Central memory CD8-positive, alpha-beta T cell (primary cell): ENCODE measurements at places on chromosomes 12 and 14.

DNA sequence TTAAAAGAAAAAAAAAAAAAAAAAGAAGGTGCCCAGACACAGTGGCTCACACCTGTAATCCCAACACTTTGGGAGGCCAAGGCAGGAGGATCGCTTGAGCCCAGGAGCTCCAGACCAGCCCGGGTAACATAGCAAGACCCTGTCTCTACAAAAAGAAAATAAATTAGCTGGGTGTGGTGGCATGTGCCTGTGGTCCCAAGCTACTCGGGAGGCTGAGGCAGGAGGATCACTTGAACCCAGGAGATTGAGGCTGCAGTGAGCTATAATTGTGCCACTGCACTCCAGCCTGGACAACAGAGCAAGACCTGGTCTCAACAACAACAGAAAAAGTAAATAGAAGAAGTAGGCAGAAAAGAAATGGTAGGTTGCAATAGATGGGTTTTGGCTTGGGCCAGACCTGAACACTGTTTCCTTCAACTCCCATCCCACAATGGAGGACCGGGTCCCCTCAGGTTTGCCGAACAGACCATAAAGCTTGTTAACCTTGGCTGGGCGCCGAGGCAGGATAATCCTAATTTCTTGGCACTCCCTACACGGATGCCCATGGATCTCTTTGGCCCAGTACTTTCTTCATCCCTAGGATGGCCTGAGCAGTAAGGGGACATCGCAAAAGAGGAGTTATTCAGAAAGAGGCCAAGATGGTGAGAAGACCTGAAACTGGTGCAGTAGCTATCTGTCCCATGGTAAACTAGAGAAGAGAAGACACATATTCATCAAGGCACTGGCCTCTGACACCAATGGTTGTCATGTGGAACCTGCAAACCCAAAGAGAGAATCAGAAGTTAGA is 165.5 kb upstream of the CCND2 start:
- no peak for DNase-seq
- H3K4me1 ChIP-seq, result peaks cover 13% of the 10 kb centered on the region
- no peak overlapping the region for H3K4me3 ChIP-seq
- H3K27me3 ChIP-seq, result no peaks in the 10 kb centered on the region
- no peaks in the 10 kb centered on the region for H3K36me3 ChIP-seq

DNA sequence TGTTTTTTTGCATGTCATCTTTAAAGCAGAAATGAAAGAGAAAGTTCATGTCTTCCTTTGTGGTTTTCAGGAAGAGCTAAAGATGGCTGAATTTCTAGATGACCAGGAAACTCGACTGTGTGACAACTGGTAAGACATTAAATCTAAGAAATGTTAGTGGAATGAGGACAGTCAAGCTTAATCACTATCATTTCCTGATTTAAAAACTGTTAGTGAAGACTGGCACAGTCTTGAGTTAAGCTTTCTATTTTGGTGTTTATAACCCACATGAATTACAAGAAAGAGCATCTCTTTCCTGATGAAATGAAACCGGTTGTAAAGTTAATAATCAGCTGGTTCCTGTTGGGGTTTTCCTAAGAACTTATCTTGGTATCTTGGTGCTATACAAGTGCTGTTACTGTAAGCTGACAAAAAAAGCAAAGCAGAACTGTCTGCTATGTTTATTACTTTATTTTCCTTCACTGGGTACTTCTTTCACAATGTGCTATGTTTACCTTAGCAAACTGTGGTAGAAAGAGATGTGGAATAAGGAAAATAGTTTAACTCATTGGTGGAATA is 5.2 kb downstream of the TRAFD1 start:
- H3K36me3 ChIP-seq, result peaks cover 17% of the 10 kb centered on the region
- H3K27ac ChIP-seq, result peak overlapping the region; percentile 90
- peak overlapping the region; percentile 56 for H3K4me3 ChIP-seq
- no peak for DNase-seq
- H3K27me3 ChIP-seq, result no peaks in the 10 kb centered on the region

DNA sequence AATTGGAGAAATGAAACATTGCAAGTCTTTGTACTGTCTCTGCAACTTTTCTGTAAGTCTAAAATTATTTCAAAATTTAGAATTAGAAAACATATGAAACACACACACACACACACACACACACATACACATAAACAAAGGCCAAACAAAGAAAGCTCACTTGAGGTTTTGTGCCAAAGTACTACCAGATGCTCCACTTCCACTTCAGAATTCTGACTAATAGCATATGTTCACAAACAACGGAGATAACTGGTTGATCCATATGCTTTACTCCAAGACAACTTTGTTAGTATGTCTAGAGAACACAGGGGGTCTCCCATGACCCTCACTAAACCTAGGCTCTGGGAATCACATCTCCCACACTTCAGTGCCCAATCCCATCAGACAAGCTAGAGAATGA is 133.8 kb upstream of the CLEC14A start:
- no peaks in the 10 kb centered on the region for H3K27me3 ChIP-seq
- H3K4me1 ChIP-seq, result no peaks in the 10 kb centered on the region
- H3K4me3 ChIP-seq, result no peak overlapping the region
- DNase-seq, result no peak

DNA sequence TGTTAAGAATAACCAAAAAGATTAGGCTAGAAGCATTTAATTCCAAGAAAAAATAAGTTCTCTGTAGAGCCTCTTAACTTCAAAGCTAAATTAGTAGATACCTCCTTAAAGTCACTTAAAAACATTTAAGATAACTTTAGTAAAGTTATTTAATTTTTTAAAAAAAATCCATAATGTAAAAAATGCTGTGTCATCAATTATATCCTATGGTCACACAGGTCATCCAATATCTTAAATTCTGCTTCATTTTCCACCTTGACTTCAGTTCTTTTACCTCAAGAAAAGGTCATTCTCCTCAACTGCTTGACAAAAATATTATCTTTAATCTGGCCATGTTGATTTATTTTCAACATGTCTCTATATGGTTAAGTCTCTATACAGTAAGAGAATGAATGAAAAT is 274.3 kb downstream of the PRKD1 start:
- no peaks in the 10 kb centered on the region for H3K4me1 ChIP-seq
- no peak for DNase-seq
- no peak overlapping the region for H3K27ac ChIP-seq
- H3K27me3 ChIP-seq, result no peaks in the 10 kb centered on the region
- H3K4me3 ChIP-seq, result no peak overlapping the region

- no peak overlapping the region for H3K27ac ChIP-seq
- H3K4me3 ChIP-seq, result no peak overlapping the region
- H3K27me3 ChIP-seq, result no peaks in the 10 kb centered on the region
- H3K4me1 ChIP-seq, result no peaks in the 10 kb centered on the region
Observed at GRCh38 chr12:69339999-69340398, 8.2 kb upstream of the LYZ start.

DNA sequence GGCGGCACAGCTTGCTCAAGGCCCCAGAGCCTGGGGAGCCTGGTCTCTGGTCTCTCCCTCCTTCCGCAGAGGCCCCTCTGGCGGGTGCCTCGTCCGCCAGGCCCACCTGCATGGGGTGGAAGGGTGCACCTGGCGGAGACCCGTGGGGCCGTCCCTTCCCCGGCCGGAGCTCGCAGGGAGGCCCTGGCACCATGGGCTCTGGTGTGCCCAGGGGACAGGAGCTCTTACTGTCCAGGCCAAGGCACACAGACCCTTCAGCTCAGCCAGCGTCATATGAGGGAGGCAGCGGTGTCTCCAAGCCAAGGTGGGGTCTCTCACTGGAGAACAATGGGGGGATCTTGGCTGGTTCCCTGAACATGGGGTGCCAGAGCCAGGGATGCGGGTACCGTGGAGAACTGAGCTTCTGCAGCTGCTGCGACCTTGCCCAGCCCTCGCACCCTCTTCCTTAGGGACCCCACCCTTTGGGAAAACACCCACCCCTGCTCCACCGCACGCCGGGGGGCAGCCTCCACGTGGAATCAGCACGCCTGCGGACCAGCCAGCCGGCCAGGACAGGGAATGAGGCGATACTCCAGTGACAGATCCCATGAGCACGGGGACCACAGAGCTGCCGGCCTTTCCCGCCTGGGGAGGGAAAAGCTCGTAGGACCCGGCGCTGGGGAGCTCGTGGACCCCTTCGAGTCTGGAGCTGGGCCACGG is 25.7 kb upstream of the GALNT9 start:
- no peak overlapping the region for H3K4me3 ChIP-seq
- H3K4me1 ChIP-seq, result no peaks in the 10 kb centered on the region
- no peaks in the 10 kb centered on the region for H3K36me3 ChIP-seq
- H3K27me3 ChIP-seq, result no peaks in the 10 kb centered on the region
- no peak overlapping the region for H3K27ac ChIP-seq

- no peak overlapping the region for H3K4me3 ChIP-seq
- peaks cover 53% of the 10 kb centered on the region for H3K36me3 ChIP-seq
- H3K27ac ChIP-seq, result no peak overlapping the region
- no peaks in the 10 kb centered on the region for H3K27me3 ChIP-seq
- H3K4me1 ChIP-seq, result peaks cover 9% of the 10 kb centered on the region
Observed at GRCh38 chr14:100140452-100141078, 18.9 kb downstream of the DEGS2 start.

DNA sequence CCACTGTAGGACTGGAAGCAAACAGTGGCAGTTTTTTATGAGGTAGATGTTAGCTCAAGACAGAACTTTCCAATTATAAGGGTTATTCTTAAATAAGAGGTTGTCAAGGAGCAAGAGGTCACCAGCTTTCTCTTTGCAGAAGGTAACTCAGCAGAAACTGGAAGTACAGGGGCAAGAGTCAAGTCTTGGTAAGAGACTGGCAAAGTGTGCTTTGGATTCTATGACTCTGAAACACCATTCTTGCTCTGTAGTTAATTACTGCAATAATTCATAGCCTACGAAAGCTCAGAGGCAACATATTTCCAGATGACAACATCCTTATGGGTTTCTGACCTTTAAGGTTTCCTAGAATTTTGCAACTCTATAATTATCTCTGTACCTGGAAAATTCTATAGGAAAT is 51.3 kb downstream of the RMST start:
- no peak overlapping the region for H3K27ac ChIP-seq
- no peaks in the 10 kb centered on the region for H3K36me3 ChIP-seq
- H3K4me1 ChIP-seq, result no peaks in the 10 kb centered on the region
- no peak overlapping the region for H3K4me3 ChIP-seq
- DNase-seq, result no peak

DNA sequence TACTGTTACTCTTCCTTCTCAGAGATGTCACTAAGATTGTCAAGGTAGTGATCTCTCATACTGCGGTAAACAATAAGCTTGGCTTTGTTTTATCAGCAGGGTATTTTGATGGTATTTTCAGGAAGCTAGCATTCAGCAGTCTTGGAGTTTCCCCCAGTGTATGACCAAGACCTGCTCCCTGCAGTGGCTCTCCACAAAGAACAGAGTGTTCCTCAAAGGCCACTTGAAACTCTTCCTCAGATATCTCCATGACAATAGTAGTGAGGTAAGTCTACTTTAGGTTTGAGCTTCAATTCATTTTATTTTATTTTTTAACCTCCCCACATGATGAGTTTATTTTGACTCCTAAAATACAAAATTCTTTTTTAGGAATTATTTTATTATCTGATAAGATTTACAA is 74.0 kb upstream of the G2E3 start:
- H3K4me1 ChIP-seq, result no peaks in the 10 kb centered on the region
- H3K4me3 ChIP-seq, result no peak overlapping the region
- no peak overlapping the region for H3K27ac ChIP-seq
- no peak for DNase-seq
- H3K27me3 ChIP-seq, result peaks cover 22% of the 10 kb centered on the region

- no peak for DNase-seq
- no peaks in the 10 kb centered on the region for H3K4me1 ChIP-seq
- no peaks in the 10 kb centered on the region for H3K27me3 ChIP-seq
- H3K36me3 ChIP-seq, result no peaks in the 10 kb centered on the region
Observed at GRCh38 chr12:39831587-39832315, 212.1 kb upstream of the ABCD2 start.

GRCh38 chr12:46386877-46387629 is 14.5 kb upstream of the SLC38A2 start:
- DNase-seq, result no peak
- H3K4me1 ChIP-seq, result peaks cover 27% of the 10 kb centered on the region
- peaks cover 13% of the 10 kb centered on the region for H3K36me3 ChIP-seq
- H3K4me3 ChIP-seq, result no peak overlapping the region
- H3K27me3 ChIP-seq, result no peaks in the 10 kb centered on the region
